Cardiac septum (tissue), 1 donor: ENCODE measurements at places on chromosomes 1 and 21.

- DNase-seq = no peak
Measured at GRCh38 chr1:29396438-29397255, 160.3 kb downstream of the PTPRU start.

GRCh38 chr1:240936911-240937668 is 325.1 kb upstream of the GREM2 start:
- no peak for DNase-seq

DNA sequence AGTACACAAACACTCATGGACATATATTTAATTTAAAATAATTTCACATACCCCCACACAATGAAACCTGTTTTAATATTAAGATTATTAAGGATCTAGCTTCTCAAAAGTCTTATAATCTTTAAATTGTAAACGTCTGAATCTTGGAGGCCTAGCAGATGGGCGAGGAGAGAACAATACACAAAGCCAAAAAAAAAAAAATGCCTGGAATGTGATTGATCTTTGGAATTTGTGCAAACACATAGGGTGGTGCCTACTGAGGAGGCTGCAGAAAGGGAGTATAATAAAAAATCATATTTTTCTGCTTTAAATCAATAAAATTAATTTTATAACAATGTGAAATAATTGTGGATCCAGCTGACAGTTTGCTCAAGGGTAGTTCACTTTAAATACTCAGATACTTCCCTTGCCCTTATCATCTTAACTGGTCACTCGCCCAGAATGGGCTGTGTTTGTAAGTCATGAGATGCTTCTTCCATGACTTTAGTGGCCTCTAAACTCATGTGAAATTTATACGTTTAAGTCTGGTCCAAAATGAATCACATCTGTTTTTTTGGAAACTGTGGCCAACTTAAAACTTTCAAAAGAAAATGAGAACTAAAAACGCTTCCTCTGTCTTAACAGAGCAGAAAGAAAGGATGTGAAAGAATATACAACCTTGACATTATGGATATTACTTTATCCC is 802.8 kb upstream of the CXADR start:
- DNase-seq = no peak

- DNase-seq = peak; percentile 15
Measured at GRCh38 chr21:45149021-45149420, 74.6 kb downstream of the ADARB1 start.

DNA sequence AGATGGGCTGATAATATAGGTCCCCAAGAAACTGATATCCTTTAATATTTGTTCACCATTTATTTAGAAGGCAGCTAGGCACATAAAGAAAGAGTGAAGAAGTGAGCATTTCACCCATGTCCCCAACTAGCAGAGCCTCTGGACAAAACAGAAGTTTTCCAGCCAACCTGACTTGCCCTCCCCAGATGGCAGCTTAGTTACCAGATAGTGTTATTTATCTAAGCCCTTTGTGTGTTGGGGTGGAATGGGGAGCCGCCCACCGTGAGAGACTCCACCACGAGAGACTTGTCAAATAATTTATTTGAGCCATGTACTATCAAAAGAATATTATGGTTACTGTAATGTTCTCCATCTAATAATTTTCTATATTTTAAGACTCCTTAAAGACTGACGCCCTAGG is 54.9 kb upstream of the C1orf198 start:
- no peak for DNase-seq

DNA sequence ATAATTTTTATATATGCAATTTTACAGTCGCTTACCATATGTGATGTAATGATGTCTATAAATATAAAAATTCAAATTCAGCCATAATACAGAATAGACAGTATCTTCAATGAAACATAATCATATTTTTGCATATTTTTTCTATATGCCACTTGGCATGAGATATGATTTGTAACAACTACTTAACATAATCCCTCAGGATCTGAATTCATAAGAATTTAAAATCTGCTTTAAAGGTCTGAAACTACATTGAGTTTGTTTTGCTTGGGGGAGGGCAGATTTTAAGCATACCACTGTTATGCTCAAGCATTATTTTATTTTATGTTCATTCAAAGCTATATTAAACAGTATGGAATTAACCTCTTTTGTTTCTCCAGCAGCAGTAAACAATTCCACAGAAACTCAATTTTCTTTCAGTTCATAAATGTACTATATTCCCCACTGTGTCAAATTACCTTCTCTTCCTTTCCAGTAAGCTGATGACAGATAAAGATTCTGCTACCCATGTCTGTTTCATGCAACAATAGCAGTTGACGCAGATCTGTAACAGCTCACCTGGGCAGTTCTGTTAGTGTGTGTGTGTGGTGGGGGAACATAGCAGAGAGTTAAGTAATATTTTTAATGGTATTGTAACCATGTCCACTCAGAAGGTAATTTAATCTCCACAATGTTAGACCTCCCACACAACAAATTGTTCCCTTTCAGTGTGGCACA is 224.8 kb downstream of the NTNG1 start:
- no peak for DNase-seq

DNA sequence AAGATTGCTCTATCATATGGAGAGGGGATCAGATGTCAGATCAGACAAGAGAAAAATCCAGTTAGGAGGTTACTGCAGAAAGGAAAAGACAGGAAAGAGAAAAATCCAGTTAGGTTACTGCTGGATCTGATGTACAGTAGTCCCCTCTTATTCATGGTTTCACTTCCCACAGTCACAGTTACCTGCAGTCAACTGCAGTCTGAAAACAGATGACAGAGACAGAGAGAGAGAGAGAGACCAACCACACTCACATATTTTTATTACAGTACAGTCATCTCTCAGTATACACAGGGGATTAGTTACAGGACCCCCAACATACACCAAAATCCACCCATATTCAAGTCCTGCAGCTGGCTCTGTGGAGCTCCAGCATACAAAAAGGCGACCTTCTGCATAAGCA is 29.3 kb downstream of the NUP133 start:
- no peak for DNase-seq

GRCh38 chr1:157154940-157155514 is 16.8 kb upstream of the ETV3 start:
- no peak for DNase-seq

GRCh38 chr1:246592695-246593094 is 26.4 kb downstream of the CNST start:
- DNase-seq = no peak

- DNase-seq = no peak
Measured at GRCh38 chr1:15210651-15211375, 36.2 kb upstream of the FHAD1 start.

GRCh38 chr21:26795866-26796329 is 49.3 kb downstream of the ADAMTS1 start:
- DNase-seq = no peak

GRCh38 chr21:18163956-18164355 is 80.7 kb upstream of the CHODL start:
- DNase-seq = no peak

- DNase-seq = peak; percentile 44
Measured at GRCh38 chr1:206908038-206908437, 10.8 kb downstream of the IL24 start.

DNA sequence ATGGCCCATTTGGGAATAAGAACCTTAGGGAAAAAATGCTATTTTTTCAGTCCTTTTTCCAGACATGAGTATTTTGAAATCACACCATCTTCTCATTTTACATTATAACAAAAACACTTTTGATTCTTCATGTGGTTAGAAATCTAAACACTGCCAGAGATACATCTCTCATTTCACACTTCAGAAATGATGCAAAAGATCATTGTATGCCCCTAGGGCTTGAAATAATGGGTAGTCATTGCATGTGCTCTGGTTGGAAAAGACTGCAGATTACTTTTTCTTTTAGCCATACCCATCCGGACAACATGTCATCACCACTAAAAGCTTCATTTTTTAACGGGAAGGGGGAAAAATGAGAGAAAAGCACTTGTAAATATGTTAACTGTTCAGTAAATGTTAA is 1152.2 kb upstream of the ADGRL4 start:
- no peak for DNase-seq

DNA sequence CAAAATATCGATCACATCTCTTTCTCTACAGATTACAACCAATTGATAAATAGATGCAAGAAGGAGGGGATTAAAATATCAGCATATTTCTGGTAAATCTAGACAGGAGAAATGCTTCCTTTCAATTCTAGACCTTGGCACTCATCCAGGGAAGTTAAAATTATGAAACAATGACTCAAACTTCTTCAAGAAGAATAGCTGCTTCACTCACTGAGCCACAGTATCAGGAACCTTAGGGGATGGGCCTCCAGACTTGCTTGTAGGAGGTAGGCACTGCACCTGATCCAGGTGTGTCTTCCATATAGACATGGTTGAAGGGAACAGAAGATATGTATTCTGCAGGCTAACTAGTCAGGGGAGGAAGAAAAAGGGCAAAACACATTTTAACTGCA is 9.8 kb downstream of the SLAMF7 start:
- no peak for DNase-seq

GRCh38 chr1:24127801-24128363 is 15.1 kb downstream of the IL22RA1 start:
- DNase-seq = no peak

DNA sequence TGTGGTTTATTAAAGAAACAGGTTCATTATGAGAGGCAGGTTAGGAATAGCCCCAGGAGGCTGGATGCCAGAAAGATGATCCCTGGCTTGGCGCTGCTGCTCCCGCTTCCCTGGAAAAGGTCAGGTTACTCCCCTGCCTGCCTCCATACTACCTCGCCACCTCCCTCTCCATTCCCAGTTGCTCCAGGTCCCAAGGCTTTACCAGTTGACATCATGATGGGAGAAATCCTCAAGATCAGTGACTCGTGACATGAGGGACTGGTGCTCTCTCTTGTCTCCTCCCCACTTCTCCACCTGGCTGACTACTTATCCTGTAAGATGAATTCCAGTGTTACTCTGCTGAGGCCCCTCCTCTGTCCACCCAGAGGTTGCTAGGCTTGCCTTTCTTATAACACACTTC is 19.7 kb downstream of the VASH2 start:
- DNase-seq = no peak

DNA sequence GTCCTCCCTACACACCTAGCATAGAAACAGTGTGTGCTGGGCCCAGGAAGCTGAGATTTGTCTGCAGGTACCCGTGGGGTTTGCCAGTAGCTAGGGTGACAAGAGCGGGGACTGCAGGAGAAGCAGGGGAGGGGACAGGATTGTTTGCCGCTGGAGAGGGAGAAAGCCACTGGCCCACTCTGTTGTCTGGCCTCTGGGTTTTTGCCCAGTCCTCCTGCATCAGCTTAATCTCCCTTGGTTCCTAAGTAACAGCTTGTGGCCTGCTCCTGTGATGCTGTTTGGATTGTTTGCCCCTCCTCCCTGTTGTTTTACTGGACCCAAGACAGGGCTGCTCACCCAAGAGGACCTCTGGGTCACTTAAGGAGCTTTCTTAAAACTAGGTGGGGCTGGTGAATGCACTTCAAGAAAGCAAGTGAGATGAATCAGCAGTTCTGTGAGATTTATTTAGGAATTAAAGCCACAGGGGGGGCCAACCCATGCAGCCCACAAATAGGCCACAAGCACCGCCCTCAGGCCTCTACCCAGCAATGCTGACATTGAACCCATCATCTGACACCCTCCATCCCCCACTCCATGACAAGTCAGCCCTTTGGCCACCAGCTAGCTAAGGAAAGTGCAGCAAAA is 142.8 kb downstream of the ZZZ3 start:
- no peak for DNase-seq

GRCh38 chr1:18536915-18537314 is 56.2 kb downstream of the KLHDC7A start:
- peak; percentile 46 for DNase-seq

- DNase-seq = no peak
Measured at GRCh38 chr1:19819701-19820100, 4.6 kb upstream of the RNF186 start.

GRCh38 chr1:212951126-212951946 is 995 bp downstream of the VASH2 start:
- DNase-seq = no peak

- no peak for DNase-seq
Measured at GRCh38 chr1:240869071-240869470, 257.1 kb upstream of the GREM2 start.

DNA sequence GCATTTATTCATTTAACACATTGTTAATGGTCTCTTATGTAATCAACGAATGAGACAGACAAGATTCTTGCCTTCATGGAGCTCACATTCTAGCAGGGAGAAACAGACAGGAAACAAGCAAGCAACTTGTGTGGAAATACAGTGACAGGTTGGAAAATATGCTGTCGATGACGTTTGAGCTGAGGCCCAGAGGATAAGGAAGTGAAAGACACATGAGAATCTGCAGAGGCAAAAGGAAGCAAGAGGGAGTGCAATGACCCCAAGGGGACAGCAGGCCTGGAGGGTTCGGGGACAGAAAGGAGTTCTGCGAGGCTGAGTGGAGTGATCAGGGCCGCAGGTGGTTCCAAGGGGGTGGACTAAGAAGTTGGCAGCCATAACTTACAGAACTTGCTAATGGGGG is 60.6 kb upstream of the AKT3 start:
- DNase-seq = no peak

DNA sequence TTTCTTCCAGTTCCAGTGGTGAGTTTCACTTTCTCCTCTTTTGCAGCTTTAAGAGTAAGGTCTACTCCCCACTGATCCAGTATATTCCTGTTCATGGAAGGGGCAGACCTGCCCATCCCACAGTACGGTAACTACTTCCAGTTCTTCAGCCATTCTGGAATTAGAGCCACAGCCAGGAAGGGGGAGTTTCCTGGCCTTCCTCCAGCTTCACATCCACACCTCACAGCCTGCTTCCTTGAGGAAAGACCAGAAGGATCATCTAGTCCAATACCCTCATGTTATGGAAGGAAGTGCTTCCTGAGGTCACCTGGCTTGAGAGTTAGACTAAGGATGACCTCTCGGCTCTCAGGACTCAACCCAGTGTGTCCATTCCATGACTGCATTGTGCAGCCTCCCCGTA is 597.8 kb downstream of the KIF26B start:
- no peak for DNase-seq

DNA sequence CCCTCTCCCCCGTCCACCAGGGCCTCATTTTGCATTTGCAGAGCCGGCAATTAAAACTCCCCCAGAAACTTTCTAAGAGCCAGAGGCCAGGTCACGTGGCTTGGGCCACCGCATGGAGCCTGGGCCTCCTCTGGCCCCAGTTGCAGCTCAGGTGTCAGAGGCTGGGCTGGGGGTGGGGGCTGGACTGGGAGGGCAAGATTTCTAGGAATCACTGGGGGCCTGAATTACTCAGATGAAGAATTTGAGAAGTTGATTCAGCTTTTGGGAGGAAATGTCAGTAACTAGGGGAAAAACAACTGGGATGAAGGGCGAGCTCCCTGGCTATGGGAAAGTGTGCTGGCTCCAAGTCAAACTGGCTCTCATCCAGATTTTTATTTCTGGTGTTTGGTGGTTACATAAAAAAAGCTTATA is 151.0 kb downstream of the CDC7 start:
- DNase-seq = no peak

- DNase-seq = no peak
Measured at GRCh38 chr1:5565281-5566125, 426.7 kb downstream of the NPHP4 start.
